ENCODE measurements at places on chromosomes 11 and 22.
A peak's percentile ranks its signal among the peaks of the same experiment; 100 is the strongest.

DNA sequence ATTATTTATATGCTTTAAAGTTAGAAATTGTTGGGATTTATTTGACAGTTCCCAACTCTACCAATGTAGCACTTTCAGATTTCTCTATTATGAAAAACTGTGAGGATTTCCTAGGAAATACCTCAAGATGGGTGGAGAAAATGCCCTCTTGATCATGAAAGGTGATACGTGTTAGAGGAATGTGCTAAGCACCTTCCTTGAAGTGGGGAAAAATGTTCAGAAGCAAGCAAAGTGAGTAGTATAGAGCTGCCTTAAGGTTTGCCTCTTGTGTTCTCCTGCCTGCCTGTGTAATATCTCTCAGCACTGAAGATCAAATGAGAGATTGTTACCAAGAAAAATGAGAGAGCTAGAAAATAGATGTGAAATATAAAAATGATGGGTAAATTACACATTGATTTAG is 58.2 kb downstream of the YAP1 start:
- no peak for DNase-seq

DNA sequence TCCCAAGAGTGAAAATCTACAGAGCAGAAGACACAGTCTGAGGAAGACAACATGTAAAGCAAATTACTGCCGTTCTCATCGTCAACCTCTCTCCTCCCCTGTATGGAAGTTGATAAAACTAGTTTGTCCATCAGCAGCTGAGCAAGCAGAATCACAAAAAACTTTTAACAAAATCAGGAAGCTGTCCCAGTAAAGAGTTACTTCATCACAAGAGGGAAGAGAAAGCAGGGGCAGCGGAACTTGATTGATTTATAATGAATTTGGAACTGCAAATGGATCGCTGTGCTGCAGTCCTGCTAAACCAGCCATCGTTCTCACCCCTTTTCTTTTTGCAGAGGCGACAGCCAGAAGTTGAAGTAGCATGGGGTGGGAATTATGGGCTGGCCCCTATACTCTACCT is 13.7 kb upstream of the UCP3 start:
- DNase-seq: no peak

DNA sequence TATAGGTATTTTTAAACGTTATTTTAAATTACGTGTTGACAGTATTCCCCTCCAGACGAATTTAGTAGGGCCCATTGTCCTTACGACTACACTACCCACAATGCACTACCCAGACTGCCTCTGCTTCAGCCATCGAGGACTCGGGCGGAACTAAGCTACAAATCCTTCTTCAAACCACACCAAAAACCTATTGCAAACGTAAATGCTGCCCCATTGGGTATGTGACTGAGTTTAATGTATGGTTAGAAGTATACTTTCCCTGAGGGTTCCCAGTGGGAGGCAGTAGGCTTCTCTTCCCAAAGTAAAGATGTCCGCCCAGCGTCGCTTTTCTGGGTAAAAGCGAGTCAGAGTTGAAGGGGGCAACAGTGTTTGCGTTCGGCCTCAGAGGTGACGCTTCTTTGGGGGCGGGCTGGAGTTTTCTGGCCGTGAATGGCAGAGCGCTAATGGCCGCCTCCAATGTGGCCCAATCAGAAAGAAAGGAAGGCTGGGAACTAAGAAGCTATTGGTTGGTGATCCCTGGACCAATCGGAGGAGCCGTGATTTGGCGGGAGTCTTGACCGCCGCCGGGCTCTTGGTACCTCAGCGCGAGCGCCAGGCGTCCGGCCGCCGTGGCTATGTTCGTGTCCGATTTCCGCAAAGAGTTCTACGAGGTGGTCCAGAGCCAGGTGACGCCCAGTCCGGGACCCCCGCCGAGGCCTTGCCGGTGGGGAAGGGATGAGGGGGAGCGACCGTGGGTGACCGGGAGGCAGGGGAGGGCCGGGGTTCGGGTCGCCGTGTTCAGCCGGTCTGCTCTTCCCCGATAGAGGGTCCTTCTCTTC is at the start of gene CDC45:
Gene CDC45 (plus strand): TSS at position 566 of the 818 bp plus-strand sequence. CDS start 49 bp downstream, at position 615.
- peak; percentile 97 for DNase-seq

DNA sequence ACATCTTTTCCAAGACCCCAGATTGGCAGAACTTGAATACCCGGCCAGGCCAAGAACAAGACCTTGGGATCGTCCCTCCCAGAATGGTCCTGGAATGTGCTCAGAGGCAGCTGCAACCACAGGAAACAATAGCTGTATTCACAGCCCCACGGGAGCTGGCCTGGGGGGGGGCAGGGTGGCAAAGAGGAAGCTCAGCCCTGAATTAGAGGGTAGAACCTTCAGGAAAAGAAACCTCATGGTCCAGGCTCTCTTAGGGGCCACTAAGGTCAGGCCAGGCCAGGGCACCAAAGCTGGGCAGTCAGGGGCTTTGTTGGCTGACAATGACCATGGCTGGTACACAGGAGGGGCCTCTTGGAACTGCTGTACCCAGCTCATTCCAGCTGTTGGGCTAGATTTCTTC is 17.3 kb downstream of the RPL27A start:
- DNase-seq: no peak

- no peak for DNase-seq
Observed at GRCh38 chr11:93829598-93829997, 20.8 kb downstream of the VSTM5 start.

DNA sequence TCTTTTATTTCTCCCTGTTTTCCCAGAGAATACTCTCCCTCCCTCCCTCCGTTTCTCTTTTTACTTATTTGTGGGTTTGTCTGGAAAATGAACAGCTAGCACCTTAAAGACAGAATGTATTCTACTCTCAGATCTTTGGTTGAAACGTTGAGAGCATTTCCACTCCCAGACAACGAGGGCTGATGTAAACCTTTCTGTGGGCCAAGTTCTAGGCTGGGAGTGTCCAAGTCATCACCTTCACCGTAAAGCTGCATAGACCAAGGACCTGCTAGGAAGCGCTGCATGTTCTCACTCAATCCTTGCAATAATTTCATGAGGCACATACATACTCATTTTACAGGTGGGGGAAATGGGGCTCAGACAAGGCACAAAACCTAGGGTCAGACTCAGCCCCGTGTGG is 32.4 kb downstream of the MYH9 start:
- no peak for DNase-seq

DNA sequence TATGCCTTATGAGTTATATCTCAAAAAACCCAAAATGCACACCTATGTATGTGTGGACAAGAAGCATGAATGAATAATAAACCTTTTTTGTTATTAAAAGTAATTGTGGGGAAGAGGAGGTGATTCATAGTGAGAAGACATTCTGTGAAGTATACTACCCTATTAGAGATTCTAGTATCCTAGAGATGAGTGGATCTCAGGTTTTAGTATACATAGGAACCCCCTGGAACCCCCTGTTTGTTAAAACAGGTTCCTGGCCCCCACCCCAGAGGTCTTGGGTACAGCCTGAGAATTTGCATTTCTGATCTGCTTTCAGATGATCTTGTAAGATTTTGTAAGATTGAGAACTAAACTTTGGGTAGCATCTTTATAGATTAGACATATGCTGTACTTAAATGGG is 17.5 kb downstream of the NUCB2 start:
- DNase-seq: no peak

DNA sequence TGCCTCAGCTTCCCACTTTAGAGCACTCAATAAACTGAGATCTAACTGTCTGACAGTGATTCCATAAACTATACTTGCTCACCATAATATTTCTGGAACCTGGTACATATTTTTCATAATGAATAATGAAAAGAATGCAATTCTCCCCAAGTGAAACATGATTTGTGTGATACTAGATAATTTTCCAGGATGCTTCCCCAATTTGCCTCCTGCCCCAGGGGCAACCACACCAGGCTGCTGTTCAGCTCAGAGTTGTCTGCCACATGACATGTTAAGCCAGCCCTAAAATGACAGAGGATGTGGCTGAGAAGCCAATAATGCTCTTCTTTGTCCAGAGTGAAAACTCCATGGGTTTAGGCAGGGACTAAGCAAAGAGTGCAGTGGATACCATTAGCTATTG is 62.9 kb upstream of the SEZ6L start:
- DNase-seq: no peak

DNA sequence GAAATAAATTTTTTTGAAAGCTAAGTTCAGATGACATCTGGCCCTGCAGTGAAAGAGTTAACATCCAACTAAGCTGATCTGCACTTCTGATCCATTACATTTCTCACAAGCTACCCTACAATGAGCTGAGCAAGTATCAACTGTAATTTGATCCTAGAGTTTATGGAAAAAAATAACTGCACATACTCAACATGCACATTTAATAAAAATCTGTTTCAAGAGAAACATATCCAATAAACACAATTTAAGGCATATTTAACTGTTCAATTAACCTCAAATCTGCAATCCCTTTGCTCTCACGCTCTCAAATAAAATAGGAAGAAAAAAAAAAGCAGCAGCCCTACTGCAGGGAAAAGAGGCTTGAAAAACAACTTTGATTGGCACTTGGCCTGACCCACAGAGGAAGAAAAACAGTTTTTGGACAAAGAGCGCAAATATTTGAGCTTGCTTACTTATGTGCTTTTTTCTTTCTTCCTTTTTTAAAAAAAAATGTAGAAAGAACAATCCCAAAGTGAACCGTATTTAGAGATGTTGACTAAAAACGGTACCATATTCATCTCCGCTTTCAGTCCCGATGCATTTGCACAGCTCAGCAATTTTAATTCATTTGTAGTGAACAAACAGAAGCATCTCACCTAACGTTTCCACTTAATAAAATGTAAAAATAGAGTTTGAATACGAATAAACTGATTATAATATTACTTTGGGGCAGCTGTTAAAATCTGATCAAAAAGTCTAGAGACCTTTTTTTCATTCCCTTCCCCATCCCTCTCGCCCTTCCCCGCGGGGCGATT is 1.6 kb downstream of the SESN3 start:
- DNase-seq: peak; percentile 12

DNA sequence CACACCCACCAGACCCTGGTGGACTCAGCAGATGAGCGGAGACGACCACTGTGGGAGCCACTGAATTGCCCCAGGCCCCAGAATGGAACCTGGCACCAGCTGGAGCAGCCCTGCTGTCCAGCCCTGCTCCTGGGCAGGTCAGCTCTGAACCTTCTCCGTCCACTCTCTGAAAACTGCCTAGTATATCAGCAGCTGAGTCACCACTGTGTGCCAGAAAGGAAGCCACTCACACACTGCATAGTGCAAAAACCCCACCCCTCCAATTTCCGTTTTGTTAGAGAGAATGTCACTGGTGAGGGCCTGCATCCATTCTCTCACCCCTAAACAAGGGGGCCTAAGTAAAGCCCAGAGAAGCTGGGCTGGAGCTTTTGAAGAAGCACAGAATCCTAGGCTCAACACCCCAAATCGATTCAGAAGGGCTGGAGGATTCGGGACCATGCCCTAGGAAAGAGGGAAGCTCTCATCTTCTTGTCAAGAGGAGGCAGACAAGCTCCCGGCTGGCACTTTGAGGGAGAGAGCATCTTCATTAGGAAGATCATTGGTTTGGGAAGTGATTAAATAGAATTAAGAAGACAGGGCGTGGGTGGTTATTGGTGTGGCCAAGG is 44.5 kb downstream of the GALNT18 start:
- peak; percentile 2 for DNase-seq

DNA sequence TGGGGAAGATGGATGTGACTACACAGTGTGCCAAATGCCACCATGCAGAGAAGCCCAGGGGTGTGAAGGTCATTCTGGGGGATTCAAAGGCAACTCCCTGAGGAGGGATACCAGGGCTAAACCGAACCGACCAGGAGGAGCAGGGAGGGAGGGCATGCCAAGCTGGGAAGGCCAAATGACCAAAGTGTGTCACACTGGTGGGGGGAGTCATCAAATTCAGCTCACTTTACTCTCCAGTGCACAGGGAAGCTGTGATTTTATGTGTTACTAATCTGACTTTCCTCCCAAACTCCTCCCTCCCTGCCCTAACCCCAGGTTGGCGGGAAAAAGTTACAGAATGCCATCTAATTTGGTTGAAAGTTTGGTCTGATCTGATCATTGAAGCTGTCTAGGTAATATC is 29.7 kb upstream of the TSKU start:
- no peak for DNase-seq

DNA sequence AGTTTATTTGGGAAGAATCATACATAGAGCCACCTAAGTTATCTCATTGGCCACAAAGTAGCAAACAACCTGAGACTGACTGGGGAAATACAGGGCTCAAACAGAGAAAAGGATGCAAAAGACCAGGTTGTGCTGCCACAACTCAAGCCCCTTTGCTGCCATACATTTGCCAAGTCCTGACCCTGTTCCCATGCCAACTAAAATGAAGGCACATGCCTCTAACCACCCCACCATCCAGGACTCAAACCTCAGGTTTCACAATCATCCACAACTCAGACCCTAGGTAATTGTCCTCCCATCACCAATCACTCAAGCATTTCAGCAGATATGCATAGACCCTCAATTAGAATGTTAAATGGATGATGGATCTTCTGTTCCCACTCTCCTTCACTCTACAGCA is 1.4 kb upstream of the MS4A1 start:
- no peak for DNase-seq

- no peak for DNase-seq
Observed at GRCh38 chr11:27720277-27720830, 20.1 kb upstream of the BDNF start.

DNA sequence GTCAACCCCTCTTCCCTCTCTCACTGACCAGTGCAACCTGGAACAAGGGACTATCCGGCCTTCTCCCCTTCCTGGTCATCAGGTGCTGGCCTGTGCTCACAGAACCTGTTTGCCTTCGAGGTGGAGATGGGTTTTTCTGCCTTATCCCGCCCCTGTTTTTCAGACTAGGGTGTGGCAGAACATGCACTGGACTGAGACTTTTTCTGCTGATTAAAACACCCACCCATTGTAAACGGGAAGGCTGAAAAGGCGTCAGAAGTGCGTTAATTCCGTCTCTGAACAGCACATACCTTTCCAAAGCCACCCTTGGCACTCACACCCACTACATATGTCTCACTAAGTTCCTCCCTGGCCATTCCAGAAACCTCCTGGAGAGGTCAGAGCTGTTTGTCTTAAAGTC is 4.4 kb upstream of the B3GNT6 start:
- no peak for DNase-seq

- no peak for DNase-seq
Observed at GRCh38 chr11:117219455-117219854, 12.4 kb downstream of the PCSK7 start.

GRCh38 chr11:64764040-64764611 is 4.4 kb upstream of the PYGM start:
- peak; percentile 76 for DNase-seq

All from CD4-positive, alpha-beta T cell treated with Interleukin-12 subunit alpha and Interleukin-12 subunit beta, for 1 hour (primary cell).